ENCODE measurements at places on chromosomes 5 and 9.

- DNase-seq = no peak
Measured at GRCh38 chr5:67014957-67015400, 181.6 kb downstream of the CD180 start.

GRCh38 chr5:81334304-81335061 is 33.1 kb downstream of the ZCCHC9 start:
- DNase-seq = no peak

- no peak for DNase-seq
Measured at GRCh38 chr5:154309371-154309745, 118.8 kb downstream of the GALNT10 start.

- no peak for DNase-seq
Measured at GRCh38 chr5:121667292-121667691, 184.4 kb upstream of the FTMT start.

- no peak for DNase-seq
Measured at GRCh38 chr5:55692509-55692908, 19.6 kb downstream of the SLC38A9 start.

- DNase-seq = no peak
Measured at GRCh38 chr9:79672236-79672635, 100.5 kb downstream of the TLE4 start.

Data from activated T-helper 9 cell treated with anti-CD3 and anti-CD28 coated beads, Interleukin-2, amount 50 U/mL, for 16 hours (primary cell).